Psoas muscle (tissue), 8 donors: ENCODE measurements at places on chromosomes 1 and 21. TPM values are rescaled to one million over a fixed set of nuclear protein-coding genes. Genes with fewer than 3 reads are reported as not detected.

GRCh38 chr1:196144588-196144987 is 463.7 kb downstream of the KCNT2 start:
- no peaks in the 10 kb centered on the region for H3K27me3 ChIP-seq
- H3K36me3 ChIP-seq, result no peaks in the 10 kb centered on the region
- H3K27ac ChIP-seq, result no peak overlapping the region
- no peak for DNase-seq

DNA sequence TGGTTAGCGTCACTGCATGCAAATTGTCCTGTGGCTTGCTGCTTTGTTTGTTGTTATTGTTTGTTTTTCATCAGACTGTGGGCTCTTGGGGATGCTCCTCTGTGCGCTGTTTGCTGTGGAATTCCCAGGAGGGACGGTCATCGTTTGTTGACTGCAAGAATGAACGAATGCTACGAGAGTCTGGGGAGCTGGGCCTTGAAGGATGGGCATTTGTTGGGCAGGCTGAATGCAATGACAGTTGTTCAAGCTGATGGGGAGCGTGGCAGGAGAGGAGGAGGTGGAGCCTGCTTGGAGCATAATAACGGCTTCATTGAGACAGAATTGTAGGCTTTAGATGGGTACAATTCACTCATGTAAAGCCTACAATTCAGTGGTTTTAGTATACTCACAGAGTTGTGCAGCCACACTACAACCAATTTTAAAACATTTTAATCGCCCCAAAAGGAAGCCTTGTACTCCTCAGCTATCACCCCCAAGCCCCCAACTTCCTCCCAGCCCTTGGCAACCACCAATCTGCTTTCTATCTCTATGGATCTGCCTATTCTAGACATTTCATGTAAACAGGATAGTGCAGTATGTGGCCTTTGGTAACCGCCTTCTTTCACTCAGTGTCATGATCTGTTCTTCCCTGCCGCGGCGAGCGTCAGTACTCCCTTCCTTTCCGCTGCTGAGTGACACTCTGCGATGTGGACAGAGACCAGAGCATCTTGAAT is 190.2 kb downstream of the CAMTA1 start:
- no peaks in the 10 kb centered on the region for H3K27me3 ChIP-seq
- H3K4me3 ChIP-seq, result no peak overlapping the region
- no peak overlapping the region for H3K27ac ChIP-seq
- H3K36me3 ChIP-seq, result no peaks in the 10 kb centered on the region

The SPATA45 gene
- not detected for total RNA-seq

The GNPAT gene
- total RNA-seq, result 75.9 TPM
